ENCODE measurements at places on chromosomes 16 and 17. TPM values are rescaled to one million over a fixed set of nuclear protein-coding genes. Genes with fewer than 3 reads are reported as not detected.

The ANKRD40CL gene
- total RNA-seq = not detected

The RECQL5 gene
- 22.4 TPM for total RNA-seq

The DNAI2 gene
- not detected for total RNA-seq

The COG8 gene
- 36.8 TPM for total RNA-seq

The KRT20 gene
- total RNA-seq = not detected

The SLFN13 gene
- total RNA-seq = 1.8 TPM

The GH2 gene
- total RNA-seq = not detected

The CLEC19A gene
- total RNA-seq = not detected

The RCVRN gene
- not detected for total RNA-seq

The FNDC8 gene
- total RNA-seq = not detected

The HOXB1 gene
- total RNA-seq = not detected

The SLC38A8 gene
- total RNA-seq = not detected

The MAP3K14 gene
- 1.9 TPM for total RNA-seq

The FOXN1 gene
- total RNA-seq = not detected

The LPCAT2 gene
- total RNA-seq = 3.8 TPM

The KRTAP4-6 gene
- total RNA-seq = not detected

The KCNH4 gene
- not detected for total RNA-seq

The SDR42E2 gene
- total RNA-seq = not detected

The EXOC3L1 gene
- 0.96 TPM for total RNA-seq

Measured in epithelial cell of alveolus of lung (primary cell).